ENCODE measurements at places on chromosomes 6 and 20.

- no peak for DNase-seq
Observed at GRCh38 chr6:124901084-124901483, 61.2 kb upstream of the RNF217 start.

DNA sequence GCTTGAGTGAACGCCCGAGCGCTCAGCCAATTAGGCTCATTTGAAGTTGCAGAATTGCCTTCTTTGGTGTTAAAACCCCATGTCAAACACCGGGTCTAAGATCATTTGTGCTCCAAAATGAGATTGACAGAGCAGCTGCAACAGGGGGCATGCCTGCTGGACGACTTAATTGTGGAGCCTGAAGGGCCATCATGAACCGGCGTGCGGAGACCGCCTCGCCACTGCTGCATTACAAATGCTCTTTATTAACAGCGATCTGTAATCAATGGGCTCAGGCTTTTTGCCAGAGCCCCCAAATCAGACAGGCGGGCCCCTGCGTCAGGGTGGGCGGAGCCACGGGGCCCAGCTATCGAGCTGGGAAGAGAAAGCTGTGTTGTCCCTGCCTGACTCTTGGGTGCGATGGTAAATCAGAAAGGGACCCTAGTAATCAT, 183.2 kb downstream of the SIM1 start:
- no peak for DNase-seq

DNA sequence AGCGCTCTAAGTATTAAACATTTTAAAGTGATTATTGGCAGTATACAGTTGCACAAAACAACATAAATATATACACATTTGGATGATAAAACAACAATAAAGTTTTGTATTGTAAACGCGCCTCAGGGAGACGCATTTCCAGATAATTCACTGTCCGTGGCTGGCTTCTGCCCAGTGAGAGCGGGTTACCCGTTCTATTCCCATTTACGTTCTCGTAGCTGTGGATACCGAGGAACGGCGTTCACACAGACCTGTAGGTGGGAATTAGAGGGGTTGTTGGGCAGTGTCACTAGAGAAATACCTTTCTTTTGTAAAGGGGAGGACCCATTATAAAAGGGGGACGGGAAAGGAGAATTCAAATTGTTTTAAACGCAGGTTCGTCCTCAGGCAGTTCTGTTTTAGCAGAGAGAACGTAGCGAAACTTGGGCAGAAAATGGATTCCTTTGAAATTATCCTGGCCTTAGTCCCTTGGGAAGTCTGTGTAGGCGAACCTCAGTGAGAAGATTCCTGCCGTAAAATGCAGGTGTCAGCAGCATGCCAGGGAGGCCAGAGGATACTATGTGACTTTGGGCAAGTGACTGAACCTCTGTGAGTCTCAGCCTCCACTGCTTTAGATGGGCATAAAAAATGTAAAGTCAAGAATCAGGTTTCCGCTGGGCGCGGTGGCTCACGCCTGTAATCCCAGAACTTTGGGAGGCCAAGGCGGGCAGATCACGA, 756 bp downstream of the MTG2 start:
- no peak for DNase-seq

DNA sequence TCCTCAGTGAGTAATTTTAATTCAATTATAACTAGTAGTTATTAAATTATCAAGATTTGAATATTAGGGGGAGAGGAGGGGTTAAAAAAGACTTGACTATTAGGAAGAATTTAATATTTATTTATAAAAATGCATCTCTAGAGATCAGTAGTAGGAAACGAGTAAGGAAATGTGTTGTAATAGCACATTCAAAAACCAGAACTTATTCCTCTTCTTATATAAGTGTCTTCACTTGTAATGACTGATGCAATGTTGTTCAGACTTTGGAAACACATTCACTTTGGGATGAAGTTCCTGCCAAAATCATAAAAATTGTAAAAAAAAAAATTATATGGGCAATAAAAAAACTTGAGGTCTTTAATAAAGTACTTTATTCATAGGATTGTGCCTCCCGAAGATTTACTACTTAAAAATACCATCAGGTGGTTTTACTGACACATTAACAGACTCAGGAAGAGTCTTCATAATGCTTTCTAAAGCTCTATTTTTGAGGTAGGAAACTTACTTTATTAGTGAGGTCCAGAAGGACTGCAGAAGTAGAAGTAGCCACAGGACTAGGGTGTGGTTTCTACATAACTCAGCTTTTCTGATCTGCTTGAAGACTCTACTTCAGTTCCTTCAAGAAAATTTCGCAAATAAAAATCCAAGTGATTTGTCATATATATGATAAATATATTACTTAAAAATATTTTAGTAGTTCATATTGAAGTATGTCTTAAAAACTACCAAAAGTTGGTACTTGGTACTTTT, 59.8 kb downstream of the CCDC170 start:
- DNase-seq, result no peak

DNA sequence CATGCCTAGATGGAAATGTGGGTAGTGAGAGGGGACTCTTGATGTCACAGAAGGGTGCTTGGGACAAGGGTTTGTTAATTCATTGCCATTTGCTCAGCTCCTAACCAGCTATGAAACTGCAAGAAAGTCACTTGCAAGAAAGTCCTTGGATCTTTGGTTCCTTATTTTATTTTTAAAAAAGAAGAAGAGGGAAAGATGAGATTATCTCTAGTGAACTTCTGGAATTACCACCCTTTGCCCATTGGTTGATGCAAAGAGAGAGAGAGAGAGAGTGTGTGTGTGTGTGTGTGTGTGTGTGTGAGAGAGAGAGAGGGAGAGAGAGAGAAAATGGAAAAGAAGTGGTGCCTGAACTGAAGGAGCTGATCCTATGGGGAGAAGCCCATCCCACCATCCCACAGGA, 4.6 kb upstream of the SFT2D1 start:
- DNase-seq, result no peak

DNA sequence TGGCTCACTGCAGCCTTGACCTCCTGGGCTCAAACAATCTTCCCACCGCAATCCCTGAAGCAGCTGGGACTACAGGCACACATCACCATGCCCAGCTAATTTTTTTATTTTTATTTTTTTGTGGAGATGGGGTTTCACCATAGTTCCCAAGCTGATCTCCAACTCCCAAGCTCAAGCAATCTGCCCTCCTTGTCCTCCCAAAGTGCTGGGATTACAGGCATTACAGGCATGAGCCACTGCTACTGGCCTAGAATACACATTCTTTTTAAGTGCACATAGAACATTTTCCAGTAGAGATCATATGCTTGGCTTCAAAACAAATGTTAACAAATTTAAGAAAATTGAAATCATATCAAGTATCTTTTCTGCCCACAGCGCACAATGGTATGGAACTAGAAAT, 176.8 kb upstream of the MARCKS start:
- no peak for DNase-seq

DNA sequence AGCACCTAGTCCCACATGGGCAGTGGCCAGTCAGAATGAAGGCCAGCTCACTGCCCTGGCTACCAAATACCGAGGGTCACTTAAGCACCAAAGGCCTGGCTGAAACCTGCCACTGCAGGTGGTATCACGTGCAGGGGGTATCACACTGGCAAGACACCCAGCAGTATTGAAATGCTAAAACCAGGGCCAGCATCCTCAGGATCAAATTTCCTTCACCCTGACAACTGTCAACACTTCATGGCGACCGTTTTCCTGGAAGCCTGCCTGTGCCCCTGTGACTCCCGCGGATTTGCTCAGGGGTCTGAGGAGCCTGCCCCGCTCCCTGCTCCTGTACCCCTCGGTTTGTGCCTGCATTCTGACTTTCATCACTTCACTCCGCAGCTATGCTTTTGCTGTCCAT, 151.1 kb downstream of the TTLL2 start:
- no peak for DNase-seq

- no peak for DNase-seq
Observed at GRCh38 chr6:130425537-130425936, 59.7 kb downstream of the TMEM200A start.

DNA sequence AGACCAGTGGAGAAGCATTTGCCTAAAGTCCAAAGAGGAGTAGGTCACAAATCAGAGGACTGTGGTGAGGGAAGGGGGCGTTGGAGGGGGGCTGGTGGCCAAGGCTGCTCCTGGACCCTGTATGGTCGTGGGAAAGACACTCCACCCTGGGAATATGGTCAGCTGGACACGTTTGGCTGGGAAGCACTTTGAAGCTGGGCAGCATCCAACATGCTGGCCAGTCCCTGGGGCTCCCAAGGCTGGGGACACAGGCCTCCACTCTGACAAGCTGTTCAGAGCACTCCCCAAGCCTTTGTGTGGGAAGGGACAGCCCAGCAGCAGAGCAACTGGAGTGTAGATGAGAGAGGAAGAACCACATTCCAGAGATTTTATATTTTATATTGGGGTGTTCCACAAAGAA, 203.2 kb downstream of the ANKRD60 start:
- DNase-seq, result no peak

DNA sequence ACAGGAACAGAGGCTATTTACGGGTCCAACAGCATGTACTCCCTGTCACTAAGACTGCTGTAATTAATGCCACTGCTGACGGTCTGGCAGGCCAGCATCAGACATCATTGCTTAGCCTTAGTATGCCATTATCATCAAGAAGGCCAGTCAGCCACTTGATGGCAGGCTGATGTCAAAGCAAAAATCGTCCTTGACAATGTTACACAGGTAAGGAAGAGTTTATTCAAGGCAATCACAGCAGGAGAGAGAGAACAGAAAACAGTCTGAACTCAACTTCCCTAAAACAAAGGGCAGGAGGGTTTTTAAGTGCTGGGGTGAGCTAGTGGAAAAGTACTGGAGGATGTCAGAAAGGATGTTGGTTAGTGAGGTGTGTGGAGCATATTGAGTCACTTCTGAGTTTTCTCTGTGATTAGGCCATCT, 25.1 kb downstream of the FKBP1C start:
- no peak for DNase-seq

DNA sequence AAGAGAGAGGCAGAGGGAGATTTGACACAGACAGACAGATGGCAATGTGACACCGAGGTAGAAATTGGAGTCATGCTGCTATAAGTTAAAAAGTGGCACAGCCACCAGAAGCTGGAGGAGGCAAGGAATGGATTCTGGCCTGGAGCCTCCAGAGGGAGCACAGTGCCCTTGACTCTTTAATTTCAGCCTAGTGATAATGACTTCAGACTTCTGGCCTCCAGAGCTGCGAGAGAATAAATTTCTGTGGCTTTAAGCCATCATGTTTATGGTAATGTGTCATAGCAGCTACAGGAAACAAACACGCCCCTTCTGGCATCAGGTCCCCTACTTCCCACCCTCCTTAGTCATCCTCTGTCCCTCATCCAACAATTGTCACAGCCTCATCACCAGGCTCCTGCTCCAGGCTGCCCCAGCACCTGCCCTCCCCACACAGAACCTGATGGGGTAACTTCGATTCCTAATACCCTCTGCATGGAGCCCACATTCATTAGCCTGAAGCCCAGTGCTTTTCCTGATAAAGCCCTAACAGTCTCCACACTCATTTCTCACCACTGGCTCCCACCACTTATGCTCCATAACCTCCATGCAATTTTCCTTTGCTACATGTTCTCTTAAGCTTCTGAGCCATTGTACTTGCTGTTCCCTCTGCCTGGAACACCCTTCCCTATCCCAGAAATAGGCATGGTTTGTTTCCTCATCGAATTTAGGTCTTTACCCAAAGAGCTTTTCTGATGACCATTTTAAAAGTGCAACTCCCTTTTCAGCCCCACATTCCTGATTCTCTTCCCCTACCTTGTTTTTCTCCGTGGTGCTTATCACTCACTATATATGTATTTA, 69.7 kb upstream of the TOX2 start:
- DNase-seq, result peak; percentile 24

- no peak for DNase-seq
Observed at GRCh38 chr20:37700301-37700700, 6.5 kb downstream of the CTNNBL1 start.

- DNase-seq, result no peak
Observed at GRCh38 chr6:33391922-33392594, 435 bp downstream of the KIFC1 start.

DNA sequence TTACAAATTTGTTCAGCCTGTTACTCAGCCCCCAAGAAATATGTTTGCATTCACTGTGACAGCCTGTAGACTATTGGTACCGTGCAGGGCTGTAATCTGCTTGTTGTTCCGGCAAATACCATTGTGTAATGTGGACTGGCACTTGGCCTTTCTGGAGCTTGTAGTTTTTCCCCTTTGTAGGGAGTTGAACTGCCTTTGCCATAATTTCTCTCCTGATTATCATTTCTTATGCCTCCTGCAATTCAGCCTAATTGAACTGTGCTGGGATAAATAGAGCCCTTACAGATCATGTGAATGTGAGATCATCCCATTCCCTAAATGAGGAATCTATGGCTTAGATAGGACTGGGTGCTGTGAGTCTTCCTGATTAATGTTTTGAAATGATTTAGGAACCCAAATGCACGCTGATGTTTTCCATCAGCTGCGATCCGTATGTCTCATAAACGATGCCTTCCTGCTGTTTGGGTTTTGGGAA, 185.1 kb downstream of the JARID2 start:
- no peak for DNase-seq

DNA sequence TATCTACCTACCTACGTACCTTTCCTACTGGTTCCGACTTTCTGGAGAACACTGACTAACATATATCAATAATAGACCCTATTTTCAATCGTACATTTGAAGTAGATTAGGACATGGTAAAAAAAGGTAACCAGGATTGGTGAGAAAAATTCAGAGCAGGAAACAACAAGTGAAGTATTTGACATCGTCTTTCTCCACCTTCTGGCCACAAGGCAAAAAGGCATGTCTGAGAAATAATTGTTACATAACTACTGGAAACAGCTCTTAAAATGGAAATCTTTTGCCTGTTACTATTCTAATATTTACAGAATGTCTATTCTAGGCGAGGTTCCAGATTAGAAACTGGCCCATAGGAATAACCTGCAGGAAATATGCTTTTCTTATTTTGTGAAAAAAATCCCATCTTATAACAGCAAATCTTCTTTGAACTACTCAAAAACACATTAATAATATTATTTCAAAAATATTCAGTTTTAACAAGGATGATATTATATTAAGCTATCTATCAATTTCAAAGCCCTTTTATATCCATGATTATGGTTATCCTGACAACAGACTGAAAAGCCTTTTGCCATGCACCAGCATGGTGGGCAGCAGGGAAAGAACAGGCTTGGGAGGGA, 80.8 kb downstream of the RCAN2 start:
- peak; percentile 37 for DNase-seq

DNA sequence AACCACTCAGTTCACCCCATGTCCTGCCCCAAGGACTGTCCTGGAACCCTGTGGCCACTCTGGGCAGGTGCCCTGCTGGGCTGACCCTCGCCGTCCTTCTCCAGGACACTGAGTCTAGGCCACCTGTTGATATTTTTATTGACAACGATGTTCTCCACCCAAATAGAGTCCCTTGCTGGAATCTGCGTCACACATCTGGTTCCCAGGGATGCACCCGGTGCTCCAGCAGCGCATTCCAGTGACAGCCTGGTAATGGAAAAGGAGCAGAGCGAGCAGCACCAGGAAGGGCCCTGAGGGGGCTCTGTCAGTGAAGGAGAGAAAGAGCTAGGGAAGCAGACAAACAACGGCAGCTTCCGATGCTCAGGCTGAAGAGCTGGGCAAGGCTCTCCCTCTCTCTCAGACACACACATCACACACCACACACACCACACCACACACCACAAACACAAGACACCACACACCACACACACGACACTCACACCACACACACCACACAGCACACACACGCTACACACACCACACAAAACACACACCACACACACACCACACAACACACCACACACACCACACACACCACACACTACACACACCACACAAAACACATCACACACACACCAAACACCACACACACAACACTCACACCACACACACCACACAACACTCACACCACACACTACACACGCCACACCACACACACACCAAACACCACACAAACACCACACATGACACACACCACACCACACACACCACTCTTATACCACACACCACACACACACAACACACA, 117.9 kb upstream of the THBS2 start:
- no peak for DNase-seq

Data from ovary (tissue), 10 donors.